Lower lobe of right lung (tissue), 2 donors: ENCODE measurements at places on chromosomes 2 and 18. TPM values are rescaled to one million over a fixed set of nuclear protein-coding genes. Genes with fewer than 3 reads are reported as not detected.

DNA sequence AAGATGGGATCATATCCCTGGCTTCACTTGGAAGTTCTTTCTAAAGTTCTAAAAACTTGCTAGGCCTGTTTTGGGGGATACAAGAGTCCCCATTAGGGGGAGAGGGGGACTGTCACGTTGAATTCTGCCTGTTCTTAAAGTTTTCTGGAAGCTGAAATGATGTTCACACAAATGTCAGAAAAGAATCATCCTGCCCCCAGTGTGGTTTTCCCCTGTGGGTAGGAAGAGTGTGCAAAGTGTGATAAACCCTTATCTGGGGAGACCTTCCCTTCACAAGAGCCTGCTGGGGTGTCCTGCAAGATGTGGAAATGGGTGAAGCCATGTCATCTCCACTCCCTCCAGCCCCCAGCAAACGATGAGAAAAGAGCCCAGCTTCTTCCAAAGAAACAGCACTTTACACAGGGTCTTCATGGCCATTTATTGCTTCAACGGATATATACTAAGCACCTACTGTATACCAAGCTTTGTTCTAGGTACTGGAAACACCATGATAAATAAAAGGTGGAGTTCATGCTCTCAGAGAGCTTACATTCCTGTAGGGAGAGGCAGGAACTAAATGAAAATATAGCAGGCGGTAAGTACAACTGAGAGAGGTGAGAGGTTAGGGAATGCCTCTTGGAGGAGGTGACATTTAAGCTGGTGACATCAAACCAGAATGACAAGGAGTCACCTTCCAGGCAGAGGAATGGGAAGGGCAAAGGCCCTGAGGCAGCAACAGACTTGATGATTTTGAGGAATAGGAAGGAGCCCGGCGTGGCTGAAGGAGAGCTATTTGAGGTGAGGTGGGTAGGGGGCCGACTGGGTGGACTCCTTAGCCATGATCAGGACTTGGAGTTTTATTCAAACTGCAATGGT is 1.6 kb downstream of the MFSD2B start:
- no peak for DNase-seq
- peaks cover 31% of the 10 kb centered on the region for H3K27me3 ChIP-seq
- no peak overlapping the region for H3K27ac ChIP-seq

DNA sequence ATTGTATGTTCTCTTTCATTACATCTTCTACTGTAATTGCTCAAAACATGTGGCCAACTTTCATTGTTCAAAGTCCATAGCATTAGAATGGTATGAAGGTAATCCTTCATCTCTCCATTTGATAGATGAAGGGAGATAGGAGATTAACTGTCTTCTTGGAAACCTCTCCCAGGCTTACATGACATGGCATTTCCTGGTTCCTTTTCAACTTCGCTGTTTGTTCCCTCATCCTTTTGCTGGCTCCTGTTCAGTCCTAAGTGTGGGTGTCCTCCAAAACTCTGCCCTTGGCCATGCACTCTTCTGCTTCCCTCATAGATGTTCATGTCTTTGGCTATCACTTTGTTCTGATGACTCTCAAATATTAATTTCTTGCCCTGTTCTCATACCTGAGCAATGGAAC is 13.8 kb downstream of the NEB start:
- no peak for DNase-seq
- no peak overlapping the region for H3K27ac ChIP-seq
- no peak overlapping the region for H3K4me3 ChIP-seq
- no peaks in the 10 kb centered on the region for H3K36me3 ChIP-seq
- H3K4me1 ChIP-seq: no peaks in the 10 kb centered on the region

DNA sequence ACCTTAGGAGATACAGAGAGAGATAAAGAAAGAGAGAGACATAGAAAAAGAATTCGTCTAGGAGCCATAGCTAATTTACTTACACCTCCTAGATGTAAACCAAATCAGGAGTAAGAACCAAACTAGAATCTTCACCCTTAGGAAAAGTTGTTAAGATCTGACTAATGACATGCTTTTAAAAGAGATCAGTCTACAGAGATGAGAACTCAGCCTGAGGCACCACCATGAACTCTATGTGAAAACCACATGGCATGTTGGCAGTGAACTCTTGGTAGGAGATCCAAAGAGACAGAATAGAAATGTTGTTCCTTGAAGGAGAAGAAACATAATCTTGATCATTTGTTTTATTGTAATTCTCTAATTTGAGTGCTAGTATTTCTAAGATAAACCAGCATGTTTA is 585.4 kb upstream of the ID2 start:
- H3K4me1 ChIP-seq: no peaks in the 10 kb centered on the region
- H3K4me3 ChIP-seq: no peak overlapping the region
- H3K27ac ChIP-seq: no peak overlapping the region
- H3K27me3 ChIP-seq: no peaks in the 10 kb centered on the region

- H3K4me1 ChIP-seq: peaks cover 12% of the 10 kb centered on the region
- H3K4me3 ChIP-seq: peak overlapping the region; percentile 51
- peaks cover 74% of the 10 kb centered on the region for H3K27me3 ChIP-seq
- no peak overlapping the region for H3K27ac ChIP-seq
- DNase-seq: no peak
- no peaks in the 10 kb centered on the region for H3K36me3 ChIP-seq
Observed at GRCh38 chr18:5893956-5894610, 1.2 kb downstream of the TMEM200C start.

GRCh38 chr2:203177361-203177760 is 61.5 kb upstream of the CYP20A1 start:
- peaks cover 60% of the 10 kb centered on the region for H3K36me3 ChIP-seq
- H3K4me3 ChIP-seq: no peak overlapping the region
- no peaks in the 10 kb centered on the region for H3K4me1 ChIP-seq
- no peak for DNase-seq
- no peak overlapping the region for H3K27ac ChIP-seq
- no peaks in the 10 kb centered on the region for H3K27me3 ChIP-seq

DNA sequence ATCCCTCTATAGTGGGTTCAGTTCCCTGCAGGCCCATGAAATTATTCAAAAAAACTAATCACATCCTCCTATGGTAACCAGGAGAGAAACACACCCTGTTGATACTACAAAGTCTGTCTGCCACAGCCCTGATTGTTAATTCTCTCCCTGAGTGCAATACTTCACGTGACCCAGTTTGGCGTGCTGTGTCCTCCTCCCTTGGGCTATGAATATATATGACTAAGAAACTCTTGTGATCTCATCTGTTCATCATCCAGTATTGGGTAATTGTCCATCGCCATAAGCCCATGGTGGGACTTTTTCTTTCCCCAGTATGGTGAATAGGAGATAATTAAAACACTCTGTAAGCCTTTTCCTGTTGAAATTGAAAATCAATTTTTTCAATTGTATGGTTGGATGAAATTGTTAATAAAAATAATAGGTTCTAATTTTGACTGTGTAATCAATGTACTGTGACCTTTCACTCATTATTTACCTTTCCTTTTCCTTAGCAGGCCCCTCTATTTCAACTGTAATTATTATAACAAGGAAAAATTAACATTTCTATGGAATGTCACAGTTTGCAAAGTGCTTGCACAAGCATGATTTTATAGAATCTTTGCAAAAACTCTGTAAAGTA is 1822.6 kb downstream of the SUCLG1 start:
- DNase-seq: no peak
- H3K4me3 ChIP-seq: no peak overlapping the region
- H3K4me1 ChIP-seq: no peaks in the 10 kb centered on the region
- no peaks in the 10 kb centered on the region for H3K36me3 ChIP-seq
- H3K27ac ChIP-seq: no peak overlapping the region
- no peaks in the 10 kb centered on the region for H3K27me3 ChIP-seq

GRCh38 chr2:139357972-139358371 is 577.8 kb upstream of the NXPH2 start:
- no peaks in the 10 kb centered on the region for H3K27me3 ChIP-seq
- no peak overlapping the region for H3K4me3 ChIP-seq
- H3K36me3 ChIP-seq: no peaks in the 10 kb centered on the region
- no peak overlapping the region for H3K27ac ChIP-seq

DNA sequence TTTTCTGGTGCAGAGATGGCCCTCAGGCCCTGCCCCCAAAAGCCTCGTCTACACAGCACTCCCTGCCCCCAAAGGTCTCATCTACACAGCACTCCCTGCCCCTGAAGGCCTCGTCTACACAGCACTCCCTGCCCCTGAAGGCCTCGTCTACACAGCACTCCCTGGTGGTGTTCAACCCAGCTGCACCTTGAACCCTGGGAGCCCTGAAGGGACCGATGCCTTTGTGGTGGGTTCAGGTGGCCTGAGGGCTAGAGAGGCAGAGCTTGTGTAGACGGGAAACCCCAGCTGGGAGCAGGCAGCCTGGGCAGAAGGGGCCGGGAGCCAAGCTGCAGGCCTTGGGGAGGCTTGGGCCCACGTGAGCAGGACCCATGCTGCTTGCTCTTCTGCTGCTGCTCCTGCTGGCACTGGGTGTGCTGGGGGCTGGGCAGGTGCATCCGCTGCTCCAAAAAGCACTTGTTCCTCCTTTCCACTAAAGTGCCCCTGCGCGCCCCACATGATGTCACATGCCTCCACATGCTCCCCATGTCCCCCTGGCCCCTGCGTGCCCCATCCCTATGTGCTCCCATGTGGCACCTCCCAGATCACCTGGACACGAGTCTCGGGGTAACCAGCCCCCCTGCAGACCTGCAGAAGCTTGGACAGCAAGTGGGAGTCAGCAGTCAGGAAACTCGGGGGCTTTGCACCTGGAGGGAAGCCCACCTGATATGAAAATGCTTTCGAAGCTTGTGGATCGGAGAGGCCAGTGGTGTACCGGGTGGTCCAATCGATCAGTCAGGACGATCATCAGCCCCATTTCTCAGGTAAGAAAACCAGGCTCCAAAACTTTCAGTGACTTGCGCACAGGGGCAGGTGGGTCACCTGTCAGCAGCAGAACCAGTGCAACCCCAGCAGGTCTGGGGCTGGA is 94.9 kb upstream of the CTDP1 start:
- no peak overlapping the region for H3K4me3 ChIP-seq
- H3K4me1 ChIP-seq: peaks cover under 1% of the 10 kb centered on the region
- H3K27ac ChIP-seq: no peak overlapping the region
- no peaks in the 10 kb centered on the region for H3K36me3 ChIP-seq
- peak; percentile 38 for DNase-seq

- DNase-seq: no peak
- H3K4me3 ChIP-seq: no peak overlapping the region
- no peak overlapping the region for H3K27ac ChIP-seq
- no peaks in the 10 kb centered on the region for H3K36me3 ChIP-seq
- no peaks in the 10 kb centered on the region for H3K4me1 ChIP-seq
Observed at GRCh38 chr2:196697825-196698224, 58.3 kb downstream of the CCDC150 start.

DNA sequence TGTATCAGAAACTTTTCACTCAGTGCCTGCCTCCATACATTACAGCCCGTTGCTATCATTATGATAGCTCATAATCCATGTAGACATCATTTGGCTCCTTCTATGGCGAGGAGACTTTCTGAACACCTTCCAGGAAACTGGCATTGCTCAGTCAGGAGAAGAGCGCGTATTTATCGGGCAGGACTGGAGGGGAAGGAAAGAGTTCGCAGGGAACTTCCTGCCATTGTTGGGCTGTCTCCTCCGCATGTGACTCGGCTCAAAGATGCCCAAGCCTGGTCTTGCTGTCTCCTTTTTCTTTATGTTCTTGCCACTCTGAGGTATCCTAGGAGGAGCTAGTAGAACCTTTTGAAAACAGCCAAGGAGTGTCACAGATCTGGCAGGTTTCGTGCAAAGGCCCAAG is 156.8 kb downstream of the CTIF start:
- no peak overlapping the region for H3K4me3 ChIP-seq
- no peak for DNase-seq
- peaks cover 12% of the 10 kb centered on the region for H3K4me1 ChIP-seq
- H3K36me3 ChIP-seq: no peaks in the 10 kb centered on the region
- no peak overlapping the region for H3K27ac ChIP-seq
- no peaks in the 10 kb centered on the region for H3K27me3 ChIP-seq

GRCh38 chr18:62384068-62384467 is 59.0 kb downstream of the TNFRSF11A start:
- no peaks in the 10 kb centered on the region for H3K4me1 ChIP-seq
- H3K36me3 ChIP-seq: no peaks in the 10 kb centered on the region
- peaks cover 7% of the 10 kb centered on the region for H3K27me3 ChIP-seq
- DNase-seq: no peak

DNA sequence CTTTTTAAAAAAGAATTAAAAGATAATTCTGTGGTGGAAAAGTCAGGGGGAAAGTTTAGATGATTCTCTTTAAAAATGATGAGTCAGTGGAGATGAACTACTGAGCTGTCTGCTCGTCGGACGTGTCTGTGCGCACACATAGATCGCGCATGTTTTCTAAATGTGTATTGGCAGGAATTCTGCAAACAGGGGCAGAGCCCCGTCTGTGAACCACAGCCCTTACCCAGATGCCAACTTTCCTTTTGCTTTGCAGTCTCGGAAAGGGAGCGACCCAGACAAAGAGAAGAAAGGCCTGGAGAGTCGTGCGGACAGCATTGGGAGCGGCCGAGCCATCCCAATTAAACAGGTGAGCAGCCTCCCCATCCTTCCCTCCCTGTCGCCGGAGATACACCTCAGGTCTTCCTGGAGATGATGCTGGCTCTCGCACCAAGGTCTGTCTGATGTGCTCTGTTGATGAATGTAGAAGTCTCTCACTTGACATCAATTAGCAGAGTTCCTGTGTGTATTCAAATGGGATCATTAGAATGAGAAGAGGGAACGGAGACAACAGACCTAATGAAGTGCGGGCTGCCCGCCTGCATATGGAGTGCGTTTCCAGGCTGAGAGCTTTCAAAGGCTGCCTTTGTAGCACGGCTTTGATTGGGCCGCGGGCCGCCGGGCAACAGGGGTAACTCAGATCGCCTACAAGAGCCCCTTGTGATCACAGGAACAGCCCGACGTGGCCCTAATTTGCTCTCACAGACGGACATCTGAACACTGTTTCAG is 313.3 kb downstream of the AGAP1 start:
- H3K4me1 ChIP-seq: no peaks in the 10 kb centered on the region
- H3K4me3 ChIP-seq: no peak overlapping the region
- H3K36me3 ChIP-seq: peaks cover 66% of the 10 kb centered on the region

DNA sequence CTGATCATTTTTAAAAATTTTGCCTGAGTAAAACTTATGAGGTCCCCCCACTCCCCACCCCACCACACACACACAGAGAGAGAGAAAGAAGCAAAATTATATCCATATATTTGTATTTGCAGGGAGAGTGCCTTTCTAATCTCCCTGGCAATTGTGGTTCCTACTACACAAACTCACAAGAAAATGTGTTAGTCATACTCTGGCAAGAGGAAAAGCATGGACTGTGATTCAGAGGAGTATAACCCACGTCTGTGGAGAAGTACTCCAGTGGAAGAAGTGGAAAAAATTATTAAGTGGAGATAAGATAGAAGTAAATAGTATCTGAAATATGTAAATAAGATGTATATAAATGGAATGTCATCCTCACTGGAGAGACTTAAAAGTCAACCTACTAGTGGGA is 114.0 kb downstream of the DSEL start:
- H3K27ac ChIP-seq: no peak overlapping the region
- DNase-seq: no peak
- H3K4me1 ChIP-seq: no peaks in the 10 kb centered on the region
- no peaks in the 10 kb centered on the region for H3K27me3 ChIP-seq
- no peaks in the 10 kb centered on the region for H3K36me3 ChIP-seq
- no peak overlapping the region for H3K4me3 ChIP-seq

GRCh38 chr2:33108483-33109443 is 162.0 kb downstream of the LTBP1 start:
- H3K27ac ChIP-seq: no peak overlapping the region
- no peak for DNase-seq
- peaks cover 4% of the 10 kb centered on the region for H3K4me1 ChIP-seq
- no peak overlapping the region for H3K4me3 ChIP-seq

The ALK gene
- 1.1 TPM for total RNA-seq

The ALPG gene
- total RNA-seq: 0.53 TPM

The UGT1A7 gene
- total RNA-seq: not detected

The PTPRN gene
- total RNA-seq: not detected
